ENCODE measurements at places on chromosomes 1 and 21.

GRCh38 chr1:221809091-221810029, 67.5 kb upstream of the DUSP10 start:
- DNase-seq: no peak

GRCh38 chr1:27569088-27569460, 34.9 kb downstream of the AHDC1 start:
- DNase-seq: no peak

DNA sequence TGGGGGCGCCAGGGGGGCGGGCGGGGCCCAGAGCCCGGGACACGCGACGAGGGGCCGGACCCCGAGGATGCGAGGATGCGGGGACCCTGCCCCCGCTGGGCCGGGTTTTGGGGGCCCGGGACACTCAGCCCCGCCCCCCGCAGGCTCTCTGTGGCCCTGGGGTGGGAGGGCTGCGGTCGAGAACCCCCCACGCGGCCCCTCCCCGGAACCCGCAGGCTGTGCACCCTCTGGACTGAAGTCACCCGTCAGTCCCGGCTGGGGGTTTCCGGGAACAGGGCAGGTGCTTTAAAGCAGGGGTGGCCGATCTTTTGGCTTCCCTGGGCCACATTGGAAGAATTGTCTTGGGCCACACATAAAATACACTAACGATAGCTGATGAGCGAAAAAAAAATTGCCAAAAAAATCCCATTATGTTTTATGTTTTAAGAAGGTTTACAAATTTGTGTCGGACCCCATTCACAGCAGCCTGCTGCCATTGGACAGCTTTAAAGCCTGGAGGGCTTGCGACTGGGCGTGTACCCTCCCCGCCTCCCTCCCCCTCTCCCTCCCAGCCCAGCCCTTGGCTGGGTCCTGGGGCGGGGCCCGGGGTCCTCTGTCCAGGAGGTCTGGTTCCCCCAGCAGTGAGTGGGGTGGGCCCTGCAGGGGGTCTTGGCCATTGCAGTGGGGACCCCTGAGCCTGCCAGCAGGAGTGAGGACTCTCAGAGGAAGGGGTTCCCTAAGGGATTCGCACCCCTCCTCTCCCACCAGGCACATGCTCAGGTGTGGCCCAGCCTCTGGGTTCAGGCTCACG, 21.6 kb upstream of the C1orf159 start:
- DNase-seq: no peak

- DNase-seq: no peak
These were observed 15.6 kb upstream of the MYOCOS start for GRCh38 chr1:171606402-171606941.

DNA sequence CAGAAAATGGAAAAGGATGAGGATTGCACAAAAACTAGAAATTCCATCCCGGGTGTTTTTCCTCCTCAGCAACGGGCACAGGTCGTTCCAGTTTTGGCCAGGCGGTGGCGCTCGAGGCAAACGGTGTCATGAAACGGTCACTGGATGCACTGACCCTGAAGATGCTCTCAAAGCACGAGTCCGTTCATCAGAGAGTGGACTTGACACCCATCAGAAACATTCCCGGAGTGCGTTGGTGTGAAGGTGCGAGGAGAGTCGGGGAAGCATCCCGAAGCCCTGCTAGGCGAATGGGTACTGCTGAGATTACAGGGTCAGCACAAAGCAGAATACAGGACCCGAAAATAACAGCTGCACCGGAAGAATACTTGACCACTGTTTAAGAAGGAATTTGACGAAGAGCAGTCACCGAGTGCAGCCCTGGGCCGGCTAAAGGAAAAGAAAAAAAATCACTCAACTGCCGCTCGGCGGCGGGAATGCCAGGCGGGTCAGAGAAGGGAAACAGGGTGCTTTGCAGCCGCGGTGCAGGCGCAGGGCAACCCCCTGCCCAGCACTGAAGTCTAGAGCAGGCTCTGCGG, 71.7 kb upstream of the ETS2 start:
- peak; percentile 41 for DNase-seq

DNA sequence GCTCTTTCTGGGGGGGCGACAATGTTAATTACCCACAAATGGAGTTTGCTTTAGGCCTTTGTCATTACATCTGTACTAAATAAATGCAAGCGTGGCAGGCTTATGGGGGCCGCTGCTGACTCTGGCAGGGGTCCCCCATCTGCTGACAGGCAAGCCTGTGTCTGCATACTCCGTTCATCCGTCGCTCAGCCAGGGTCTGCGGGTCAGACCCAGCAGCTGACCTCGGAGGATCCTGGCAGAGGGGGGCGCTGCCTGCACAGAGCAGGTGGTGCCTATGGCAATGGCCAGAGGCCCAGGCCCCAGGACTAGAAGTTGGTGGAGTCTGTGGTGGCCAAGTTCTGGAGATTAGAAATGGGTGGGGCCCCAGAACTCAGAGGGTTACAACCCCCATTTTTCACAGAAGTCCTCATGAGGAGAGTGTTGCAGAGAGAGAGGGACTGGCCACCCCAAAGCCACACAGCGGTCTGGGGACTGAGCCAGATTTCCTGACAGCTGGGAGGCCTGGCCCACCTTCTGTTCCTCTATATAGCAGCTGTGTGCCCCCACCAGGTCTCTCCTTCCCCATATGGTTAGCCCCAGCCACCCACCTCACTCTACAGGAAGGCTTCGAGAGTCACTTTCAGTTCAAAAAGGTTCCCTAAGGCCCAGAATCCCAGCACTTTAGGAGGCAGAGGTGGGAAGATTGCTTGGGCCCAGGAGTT, 31.0 kb downstream of the TTC39A start:
- DNase-seq: no peak
